ENCODE measurements at places on chromosomes 5 and 9.

DNA sequence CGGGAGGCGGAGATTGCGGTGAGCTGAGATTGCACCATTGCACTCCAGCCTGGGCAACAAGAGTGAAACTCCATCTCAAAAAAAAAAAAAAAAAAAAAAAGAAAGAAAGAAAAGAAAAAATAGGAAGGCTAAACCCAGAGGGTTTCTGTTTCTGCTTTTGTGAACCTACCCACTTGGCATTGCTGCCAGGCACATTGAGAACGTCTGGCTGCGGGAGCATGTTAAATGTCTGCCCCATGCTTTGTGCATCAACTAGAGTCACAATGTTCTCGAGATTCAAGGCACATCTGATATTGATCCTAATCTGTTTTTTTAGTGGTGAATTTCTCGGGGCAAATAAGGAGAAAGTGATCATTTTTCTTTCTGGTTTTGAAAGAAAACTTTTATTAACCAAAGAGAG is 2.8 kb downstream of the SLC25A25 start:
- no peak for DNase-seq

DNA sequence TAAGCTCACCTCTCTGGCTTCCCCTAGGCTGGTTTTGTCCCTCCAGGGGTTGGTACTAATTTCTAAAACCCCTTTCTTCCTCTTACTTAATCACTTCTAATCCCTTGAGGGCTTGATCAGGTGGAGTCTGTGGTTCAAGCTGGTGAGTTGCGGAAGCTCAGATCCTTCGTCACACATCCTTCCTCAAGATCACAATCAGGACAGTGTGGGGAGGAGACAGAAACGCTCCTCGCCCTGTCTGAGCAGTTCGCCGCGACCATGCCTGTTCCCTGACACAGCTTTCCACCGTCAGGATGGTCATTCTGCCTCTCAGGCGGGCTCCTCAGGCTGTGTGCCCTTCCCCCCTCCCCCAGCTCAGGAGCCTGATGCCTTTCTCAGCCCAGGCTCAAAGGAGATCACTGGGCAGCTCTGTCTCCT is 24.3 kb downstream of the CPLX2 start:
- no peak for DNase-seq

GRCh38 chr5:172002840-172003512 is 3.5 kb downstream of the FBXW11 start:
- no peak for DNase-seq

DNA sequence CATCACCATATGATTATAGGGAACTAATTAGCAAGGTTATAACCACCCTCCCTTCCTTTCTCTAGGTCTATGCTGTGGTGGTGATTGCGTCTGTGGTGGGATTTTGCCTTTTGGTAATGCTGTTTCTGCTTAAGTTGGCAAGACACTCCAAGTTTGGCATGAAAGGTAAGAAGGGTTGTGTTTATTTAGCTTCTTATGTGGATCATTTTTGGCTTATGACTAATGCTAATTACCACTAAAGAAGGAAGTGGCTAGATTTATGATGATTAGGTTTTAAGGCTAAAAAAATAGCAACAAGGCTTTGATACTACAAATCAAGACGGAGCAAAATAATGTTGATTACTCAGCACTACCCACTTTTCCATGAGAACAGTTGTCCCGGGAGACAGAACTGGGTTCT is 82.4 kb downstream of the NTRK2 start:
- no peak for DNase-seq

DNA sequence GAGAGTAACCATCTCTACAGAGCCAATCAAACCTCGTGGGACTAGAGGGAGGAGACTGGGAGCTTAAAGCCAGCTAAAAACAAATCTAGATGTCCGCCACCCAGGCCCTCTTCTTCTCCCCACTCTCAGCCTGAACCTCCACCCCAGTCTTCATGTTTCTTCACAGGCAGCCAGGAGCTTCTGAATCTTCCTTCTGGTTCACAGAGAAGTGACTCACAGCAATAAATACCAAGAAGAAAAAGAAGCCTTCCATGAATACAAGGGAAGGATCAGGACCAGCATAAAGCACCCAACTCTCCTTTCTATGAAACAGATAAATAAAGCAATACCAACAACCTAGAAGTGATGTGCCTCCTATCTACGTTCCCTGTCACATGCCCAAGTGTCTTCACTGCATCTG is 103.3 kb upstream of the SLIT3 start:
- no peak for DNase-seq

DNA sequence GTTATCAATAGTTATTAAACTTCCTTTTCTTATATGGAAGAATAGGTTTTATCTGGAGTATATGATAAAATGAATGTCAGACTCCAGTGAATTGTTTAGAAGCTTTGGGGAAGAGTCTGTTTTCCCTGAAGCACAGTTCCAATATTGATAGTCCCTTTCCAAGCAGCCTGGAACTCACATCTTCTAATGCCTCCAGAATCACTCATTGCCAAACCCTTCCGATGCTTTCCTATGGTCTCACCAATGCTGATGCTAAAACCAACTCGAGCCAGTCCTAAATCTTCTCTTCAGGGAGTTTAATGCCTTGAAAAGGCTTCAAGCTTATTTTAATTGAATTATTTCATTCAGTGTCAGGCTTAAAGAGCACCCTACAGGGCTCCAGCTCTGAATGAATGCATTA is 121.2 kb downstream of the PTTG1 start:
- DNase-seq: no peak

Measured in epithelial cell of proximal tubule (primary cell).